ENCODE measurements at places on chromosomes 2 and 18. TPM values are rescaled to one million over a fixed set of nuclear protein-coding genes. Genes with fewer than 3 reads are reported as not detected.

The RTP5 gene
- not detected for total RNA-seq

The LIMS4 gene
- total RNA-seq: 0.48 TPM

GRCh38 chr18:402129-402528 lies 98.4 kb downstream of the COLEC12 start:
- DNase-seq: no peak

The CD207 gene
- not detected for total RNA-seq

The FOXI3 gene
- 2.6 TPM for total RNA-seq

The SKOR2 gene
- 0.18 TPM for total RNA-seq

The ACVR1C gene
- total RNA-seq: 0.59 TPM

The CHN1 gene
- 24.3 TPM for total RNA-seq
